ENCODE measurements at places on chromosomes 2 and 18.

GRCh38 chr18:65661391-65661790, 89.4 kb upstream of the CDH7 start:
- DNase-seq = no peak

DNA sequence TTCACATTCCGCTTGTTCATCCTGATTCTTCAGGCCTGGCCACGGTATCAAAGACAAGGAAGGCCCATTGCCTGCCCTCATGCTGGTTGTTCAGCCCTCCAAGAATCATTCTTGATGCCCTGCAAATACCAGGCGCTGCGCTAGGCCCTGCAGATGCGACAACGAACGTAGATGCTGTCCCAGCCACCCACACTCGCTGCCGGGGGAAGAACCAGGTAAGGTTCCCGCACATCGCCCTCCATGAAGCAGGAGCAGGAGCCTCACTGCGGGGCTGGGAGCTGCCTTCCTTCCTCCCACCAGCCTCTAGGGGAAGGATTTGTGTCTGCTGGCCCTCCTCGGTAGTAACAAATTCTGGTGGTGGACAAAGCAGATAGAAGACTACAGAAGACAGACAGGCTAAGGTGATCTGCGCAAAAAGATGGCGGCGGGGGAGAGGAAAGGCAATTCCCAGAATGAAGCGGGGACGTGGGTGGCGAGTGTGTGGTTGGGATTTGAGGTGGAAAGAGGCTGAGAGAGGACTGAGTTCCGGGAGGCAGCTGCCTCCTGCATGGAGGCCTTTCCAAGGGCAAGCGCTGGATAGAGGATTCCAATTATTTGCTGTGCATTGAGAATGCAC, 19.8 kb upstream of the GPR55 start:
- no peak for DNase-seq

DNA sequence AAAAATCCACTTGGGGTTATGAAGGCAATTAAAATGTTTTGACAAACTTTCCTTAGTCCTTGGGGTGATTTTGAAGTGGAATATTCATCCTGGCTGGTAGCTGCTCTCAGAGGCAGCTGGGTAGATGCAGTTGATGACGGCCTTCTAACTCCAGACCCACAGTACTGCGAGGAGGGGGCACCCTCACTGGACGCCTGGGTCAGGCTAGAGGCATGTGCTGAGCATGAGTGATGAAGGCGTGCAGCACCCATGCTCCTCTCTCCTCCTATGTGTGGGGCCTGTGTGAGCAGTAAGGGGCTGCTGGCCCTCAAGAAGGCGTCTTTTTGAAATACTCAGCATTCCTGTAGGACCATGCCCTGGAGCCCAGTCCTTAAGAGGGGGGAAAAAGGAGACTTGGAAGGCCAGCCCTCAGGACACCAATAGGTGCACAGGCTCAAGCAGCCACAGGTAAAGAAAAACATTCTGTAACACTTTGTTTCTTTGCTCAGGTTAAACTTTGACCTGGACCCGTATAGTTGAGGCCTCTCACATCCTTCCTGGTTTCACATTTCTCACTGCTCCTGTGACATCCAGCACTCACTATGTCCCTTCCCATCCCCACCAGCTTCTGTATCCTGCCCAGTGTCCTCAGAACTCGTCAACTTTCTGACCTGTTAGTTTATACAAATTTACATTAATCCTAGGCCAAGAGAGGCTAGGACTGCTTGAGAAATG, 64.4 kb downstream of the CD8B2 start:
- DNase-seq = no peak

DNA sequence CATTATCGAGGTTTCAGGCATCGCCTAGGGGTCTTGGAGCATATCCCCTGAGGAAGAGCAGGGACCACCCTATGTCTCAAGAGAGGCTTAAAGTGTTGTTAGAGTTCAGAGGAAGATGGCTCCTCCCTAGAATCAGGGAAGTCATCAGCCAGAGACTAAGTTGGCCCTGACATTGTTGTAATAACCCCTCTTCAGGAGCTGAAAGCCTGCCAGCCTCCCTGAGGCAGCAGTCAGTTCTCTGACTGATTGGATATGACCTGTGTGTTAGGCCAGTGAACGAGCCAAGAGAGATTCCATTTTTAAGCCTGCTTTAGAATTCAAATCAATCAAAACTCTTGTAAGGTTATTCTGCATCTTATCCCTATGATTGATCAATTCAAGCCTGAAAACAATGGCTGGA, 34.9 kb downstream of the ARHGAP28 start:
- DNase-seq = no peak

DNA sequence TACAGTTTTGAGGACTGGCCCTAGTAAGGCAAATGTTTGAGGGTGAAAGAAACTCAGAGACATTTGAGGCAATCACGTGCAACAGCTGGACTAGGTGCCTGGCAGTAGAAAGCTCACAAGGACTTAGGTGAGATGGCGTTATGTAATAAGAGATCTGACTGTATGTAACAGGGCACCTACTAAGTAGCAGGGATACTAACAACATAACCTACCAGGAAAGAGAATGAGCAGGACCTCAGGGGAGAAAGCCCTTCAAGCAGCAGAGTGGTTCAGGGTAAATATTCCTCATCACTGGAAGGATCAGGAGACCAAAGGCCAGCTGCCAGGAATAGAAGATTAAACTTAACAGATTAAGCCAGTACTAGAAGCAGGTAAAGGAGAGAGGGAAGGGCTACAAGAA, 53.4 kb downstream of the ARHGAP15 start:
- DNase-seq = no peak
